ENCODE measurements at places on chromosomes 2 and 18.
A peak's percentile ranks its signal among the peaks of the same experiment; 100 is the strongest.

DNA sequence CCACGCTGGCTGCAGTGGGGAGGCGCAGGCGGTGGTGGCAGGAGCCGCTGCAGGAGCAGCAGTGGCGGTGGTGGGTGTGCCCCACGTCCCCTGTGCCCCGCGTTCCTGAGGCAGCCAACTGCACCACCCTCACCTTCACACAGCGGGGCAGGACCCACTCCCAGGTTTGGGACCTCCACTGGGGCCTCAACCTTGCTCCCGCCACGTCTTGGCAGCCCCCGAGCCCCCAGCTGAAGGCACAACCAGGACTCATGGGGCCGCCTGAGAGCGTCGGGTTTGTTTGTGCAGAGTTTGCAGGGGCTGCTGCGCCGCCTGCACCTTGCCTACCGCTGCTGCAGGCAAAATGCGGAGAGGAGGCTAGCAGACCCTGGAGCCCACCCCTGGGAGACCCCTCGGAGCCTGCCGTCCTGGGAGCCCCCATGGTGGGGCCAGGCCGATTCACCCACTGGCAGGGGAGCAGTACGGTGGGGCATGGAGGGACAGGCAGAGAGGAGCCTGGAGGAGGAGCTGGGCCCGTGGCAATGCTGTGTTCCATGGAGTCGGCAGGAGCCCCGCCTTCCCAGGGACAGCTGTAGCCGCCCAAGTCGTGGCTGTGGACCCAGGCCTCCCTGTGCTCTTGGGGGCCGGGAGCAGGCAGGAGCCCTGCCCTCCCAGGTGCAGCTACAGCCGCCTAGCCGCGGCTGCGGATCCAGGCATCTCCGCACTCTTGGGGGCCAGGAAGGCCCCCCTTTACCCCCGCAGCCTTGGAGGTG lies 14.7 kb upstream of the EML6 start:
- peak; percentile 17 for DNase-seq

DNA sequence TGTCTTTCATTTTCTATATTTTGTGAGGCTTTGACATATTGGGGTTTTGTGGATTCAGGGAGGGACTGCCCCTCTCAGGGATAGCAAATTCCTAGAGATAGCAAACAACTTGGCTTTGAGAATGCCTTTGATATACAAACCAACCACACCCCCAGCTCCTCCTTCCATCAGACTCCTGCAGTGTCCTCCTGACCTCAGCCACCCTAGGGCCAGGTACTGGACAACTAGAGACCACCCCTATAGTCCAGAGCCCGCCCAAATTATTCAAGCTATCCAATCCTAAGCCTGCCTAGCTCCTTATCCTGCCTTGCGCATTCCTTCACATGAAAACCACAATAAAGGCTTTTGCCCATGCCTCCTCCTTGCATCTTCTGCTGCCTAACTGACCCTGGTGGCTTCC lies 22.9 kb upstream of the STAM2 start:
- DNase-seq, result no peak

DNA sequence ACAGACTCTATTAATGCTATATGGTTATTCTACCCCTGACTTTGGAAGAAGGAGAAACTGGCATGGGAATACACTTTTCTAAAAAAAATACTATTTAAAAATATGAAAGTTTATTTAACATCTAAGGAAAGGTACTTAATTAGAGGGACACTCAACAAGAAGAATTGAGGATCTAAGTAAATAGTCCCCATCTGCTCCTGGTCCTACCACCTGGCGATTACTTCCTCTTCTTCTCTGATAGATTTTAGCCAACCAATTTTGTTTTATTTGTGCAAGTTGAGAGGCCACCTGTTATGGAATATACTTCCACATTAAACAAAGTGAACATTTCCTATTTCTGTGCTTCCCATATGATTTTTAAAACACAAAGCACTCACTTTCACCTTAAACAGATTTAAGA lies 111.7 kb downstream of the BCL2 start:
- DNase-seq, result no peak

DNA sequence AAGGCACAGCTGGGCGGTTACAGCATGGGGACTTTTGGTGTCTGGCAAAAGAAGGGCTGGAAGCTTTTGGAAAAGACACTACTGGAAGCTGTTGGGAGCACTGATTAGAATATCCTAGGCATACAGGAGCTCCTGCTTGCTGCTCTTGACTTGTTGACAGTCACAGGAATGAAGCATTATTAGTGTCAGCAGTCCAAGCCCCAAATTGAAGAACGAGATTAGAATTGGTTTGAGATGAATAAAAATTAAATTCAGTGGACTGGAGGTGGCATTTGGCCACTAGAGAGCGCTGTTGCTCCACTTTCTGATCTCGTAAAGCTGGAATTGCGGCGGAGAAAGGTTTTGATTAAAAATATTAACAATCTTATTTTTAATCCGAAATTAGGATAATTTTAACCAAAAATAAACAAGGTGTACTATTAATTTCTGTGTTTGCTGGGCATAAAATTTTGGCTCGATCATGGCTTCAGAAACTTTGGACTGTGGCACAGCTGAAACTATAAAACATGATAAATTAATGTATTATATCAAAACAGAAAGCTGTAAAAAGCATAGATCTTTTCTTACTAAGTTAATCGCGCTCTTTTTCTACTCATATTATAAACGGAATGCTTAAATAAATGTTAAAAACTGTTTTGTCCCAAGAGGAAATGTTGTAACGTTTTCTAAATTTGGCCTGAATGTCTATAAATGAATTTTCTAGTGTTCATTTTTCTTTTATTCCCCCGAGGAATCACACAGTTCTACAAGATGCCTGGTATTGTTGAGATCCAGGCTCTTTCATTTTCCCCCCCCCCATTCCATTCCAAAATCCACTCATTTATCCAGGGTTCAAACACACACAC lies 2.4 kb upstream of the HOXD8 start:
- DNase-seq, result peak; percentile 69

- no peak for DNase-seq
These were observed 1.7 kb upstream of the PRKD3 start for GRCh38 chr2:37326285-37326684.

GRCh38 chr2:3956892-3957291 lies 253.5 kb downstream of the DCDC2C start:
- no peak for DNase-seq

DNA sequence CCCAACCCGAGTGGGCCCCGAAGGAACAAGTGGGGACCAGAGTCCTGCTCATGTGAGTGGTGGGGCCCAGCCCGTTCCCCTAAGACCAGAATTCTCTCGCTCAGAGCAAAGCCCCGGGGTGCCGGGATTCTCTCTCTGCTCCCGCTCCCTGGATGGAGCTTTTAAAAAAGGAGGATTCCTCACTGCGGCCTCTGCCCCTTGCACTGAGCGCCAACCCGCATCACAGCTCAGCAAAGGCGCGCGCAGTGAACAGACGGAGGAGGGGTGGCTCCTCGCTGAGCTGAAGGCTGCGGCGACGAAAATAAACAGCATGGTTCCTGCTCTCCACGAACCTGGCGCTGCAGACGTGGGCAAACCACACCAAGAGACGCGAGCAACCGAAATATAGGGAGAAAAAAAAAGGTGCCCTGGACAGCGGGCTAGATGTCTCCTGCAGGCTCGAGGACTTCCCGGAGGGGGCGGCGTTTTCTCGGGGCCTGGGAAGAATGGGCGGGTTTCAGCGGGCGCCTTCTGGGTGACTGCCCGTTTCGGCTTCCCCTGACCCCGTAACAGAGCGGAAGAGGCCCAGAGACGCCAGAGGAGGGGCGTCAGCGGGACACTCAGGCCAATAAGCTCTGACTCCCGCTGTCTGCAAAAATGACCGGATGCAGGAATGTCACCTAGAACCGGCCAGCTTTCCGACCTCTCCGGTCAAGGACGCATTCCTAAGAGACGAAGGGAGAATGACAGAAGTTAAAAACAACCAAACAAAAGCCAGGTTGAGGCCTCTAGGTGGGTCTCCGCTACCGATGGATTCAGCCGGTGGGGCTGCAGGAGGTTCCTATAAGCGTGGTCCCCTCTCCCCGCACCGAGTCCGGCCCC lies 819 bp upstream of the KLF11 start:
- peak; percentile 41 for DNase-seq

GRCh38 chr18:25230658-25231326 lies 121.2 kb downstream of the ZNF521 start:
- no peak for DNase-seq

- DNase-seq, result no peak
These were observed 4.2 kb upstream of the MYO7B start for GRCh38 chr2:127531221-127531648.

GRCh38 chr18:10562773-10563160 lies 36.9 kb downstream of the NAPG start:
- DNase-seq, result no peak

DNA sequence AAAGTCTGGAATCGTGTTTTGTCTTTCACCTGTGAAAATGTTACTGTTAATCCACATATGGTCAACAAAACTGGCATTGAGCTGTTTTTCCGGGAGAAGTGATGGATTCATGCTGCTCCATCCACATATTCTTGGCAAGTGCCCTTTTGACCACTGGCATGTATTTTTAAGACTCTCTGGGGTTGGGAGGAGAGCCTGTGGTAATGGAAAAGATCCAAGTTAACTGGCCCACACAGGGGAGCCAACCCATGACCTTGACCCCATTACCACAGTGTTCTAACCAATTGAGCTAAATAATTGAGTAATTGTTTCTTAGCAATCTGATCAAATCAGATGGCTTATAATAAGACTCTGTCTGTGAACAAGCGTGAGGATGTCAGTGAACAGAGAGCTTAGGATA lies 296.2 kb upstream of the NRP2 start:
- DNase-seq, result no peak

- DNase-seq, result no peak
These were observed at the start of gene DTNA for GRCh38 chr18:34709750-34710441. Gene DTNA (plus strand): TSS chr18:34710298. CDS start chr18:34755977, 45,679 bp downstream.

- no peak for DNase-seq
These were observed 423.6 kb upstream of the TNP1 start for GRCh38 chr2:217283460-217283859.

GRCh38 chr2:201644001-201644400 lies 698 bp upstream of the TMEM237 start:
- DNase-seq, result no peak

- no peak for DNase-seq
These were observed 1061.5 kb downstream of the CNTNAP5 start for GRCh38 chr2:125086313-125087184.

DNA sequence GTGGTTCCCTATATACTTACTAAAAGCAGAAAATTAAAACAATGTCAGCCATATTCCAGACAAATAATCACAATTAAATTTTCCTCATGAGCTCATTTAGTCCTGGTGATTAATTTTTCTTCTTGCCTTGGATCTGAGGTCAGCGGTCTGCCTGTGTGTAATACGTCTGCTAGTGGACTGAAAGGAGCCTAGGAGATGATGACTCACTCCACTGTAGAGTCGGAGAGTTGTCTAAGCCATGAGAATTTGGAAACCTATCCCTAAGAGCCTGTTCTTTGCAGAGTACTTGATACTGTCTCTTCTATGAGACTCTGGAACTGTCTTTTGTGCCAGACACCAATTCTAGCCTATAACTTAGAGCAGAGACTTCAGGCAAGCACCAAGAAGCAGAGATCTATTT lies 94.2 kb upstream of the RAB27B start:
- DNase-seq, result no peak

GRCh38 chr18:48453330-48454066 lies 44.3 kb upstream of the ZBTB7C start:
- no peak for DNase-seq

DNA sequence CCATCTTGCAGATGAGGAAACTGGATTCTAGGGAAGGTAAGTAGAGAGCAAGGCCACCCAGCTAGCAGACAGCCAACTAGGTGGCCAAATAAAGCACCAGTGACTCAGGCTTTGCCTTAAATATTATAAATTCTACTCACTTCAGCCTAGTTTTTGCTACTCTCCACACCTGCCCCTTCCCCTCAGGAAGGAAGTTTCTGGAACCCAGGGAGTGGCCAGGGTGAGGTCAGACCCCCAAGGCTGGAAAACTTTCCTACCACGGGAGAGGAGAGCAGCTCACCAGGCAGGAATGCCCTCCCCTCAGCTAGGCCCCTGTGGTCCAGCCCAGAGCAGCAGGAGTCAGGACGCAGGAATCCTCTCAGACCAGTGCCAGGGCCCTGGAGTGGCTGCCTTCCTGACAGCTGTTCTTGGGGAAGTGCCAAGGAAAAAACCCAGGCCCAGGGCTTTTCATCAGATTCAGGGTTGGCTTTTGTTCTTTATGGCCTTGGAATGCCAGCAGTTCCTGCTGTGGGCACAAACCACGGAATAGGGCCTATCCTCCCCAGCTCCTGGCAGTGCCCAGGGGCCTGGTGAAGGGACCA lies 5.1 kb upstream of the PAX8 start:
- DNase-seq, result no peak

DNA sequence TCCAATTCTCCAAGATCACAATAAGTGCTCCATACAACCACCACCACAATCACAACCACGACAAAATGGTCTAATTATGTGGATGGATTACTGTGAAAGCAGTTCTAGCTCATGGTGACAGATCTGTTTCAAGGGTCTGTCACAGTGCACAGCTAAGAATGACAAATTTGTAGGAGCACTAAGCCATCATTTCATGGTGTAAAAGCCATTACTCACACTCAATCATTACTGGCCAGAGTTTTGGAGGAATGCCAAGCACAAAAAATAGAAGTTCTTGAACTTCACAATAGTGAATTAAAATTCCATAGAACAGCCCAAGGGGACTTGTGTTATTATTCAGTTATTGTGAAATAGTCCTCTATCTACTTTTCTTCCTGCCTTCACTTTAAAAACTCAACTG lies 2.3 kb downstream of the CPS1 start:
- no peak for DNase-seq

- DNase-seq, result no peak
These were observed 372.7 kb downstream of the ZNF521 start for GRCh38 chr18:24979235-24979634.

- no peak for DNase-seq
These were observed 393.7 kb upstream of the RAB6C start for GRCh38 chr2:129585760-129586159.

DNA sequence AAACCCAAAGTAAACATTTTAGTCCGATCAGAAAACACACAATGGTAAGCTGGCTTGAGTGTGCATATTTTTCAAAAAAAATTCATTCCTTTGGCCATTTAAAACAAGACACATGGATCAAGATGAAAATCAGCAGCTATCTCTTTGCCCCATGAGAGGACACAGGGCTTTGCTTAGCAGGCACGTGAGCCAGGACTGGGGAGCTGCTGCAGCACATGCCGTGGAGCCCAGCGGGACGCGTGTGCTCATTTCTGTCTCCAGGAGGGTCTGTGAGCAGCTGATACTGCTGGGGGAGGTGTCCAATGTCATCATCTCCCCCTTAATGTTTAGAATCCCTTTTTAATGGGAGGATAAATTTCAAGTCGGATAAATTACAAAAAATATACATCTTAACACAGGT lies 49.8 kb upstream of the CNGA3 start:
- DNase-seq, result no peak

DNA sequence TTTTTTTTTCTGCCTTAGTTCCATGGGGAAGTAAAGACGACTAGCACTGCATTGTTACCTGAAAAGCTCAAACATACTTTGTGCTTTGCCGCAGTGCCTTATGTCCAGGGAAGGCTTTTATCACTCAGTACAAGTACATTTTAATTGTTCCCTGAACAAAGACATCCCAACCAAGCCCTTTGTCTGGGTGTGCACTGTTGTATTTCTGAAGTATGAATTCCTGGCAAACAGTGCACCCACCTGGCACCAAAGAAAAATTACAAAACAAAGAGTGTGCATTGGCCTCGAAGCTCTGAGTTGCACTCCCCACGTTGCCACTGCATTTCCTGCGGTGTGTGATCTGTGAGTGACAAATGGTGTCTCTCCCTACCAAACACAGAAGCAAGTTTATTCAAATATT lies 858.5 kb upstream of the PIK3C3 start:
- no peak for DNase-seq

- DNase-seq, result no peak
These were observed 36.4 kb downstream of the REEP1 start for GRCh38 chr2:86301009-86301408.

GRCh38 chr2:138496096-138496651 lies 5.4 kb upstream of the SPOPL start:
- no peak for DNase-seq
